ENCODE measurements at places on chromosomes 16 and 17.

- DNase-seq: no peak
These were observed 76.1 kb downstream of the RAI1 start for GRCh38 chr17:17757391-17757791.

- DNase-seq: peak; percentile 76
These were observed 6.6 kb downstream of the PTX4 start for GRCh38 chr16:1481906-1482835.

DNA sequence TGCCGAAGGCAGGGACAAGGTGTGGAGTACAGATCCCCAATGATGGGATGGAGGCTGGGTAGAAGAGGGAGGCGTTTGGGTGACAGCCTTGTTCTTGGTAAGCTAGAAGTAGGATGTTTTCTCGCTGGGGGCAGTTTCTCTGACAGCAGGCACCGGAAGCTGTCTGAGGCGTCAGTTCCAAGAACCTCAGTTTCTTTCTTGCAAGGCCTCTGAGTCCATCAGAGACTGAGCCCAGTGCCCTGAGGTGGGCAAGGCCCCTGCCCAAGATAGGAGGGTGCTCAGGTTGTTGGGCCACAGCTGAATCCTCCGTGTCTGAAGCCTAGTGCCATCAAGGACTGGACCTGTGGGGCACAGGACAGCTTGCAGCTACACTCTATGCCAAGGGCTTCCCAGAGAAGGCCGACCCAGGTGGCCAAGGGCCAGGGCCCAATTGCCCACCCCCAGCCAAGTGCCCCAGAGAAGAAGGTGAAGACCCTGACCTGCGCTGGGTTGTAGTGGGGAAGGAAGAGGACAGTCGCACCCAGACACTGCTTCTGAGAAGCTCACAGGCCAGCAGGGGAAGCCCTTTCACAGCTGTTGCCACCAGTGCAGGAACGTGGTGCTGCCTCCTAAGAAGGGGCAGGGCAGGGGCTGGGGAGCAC is 13.1 kb downstream of the CYB5D2 start:
- no peak for DNase-seq

- DNase-seq: no peak
These were observed 132.2 kb downstream of the RAP1GAP2 start for GRCh38 chr17:2928294-2928890.

- DNase-seq: peak; percentile 87
These were observed 120.5 kb downstream of the ZFHX3 start for GRCh38 chr16:72927199-72928089.

- DNase-seq: no peak
These were observed 258.6 kb upstream of the FOXF1 start for GRCh38 chr16:86251682-86252081.

GRCh38 chr17:44308320-44308818 is at the start of gene RUNDC3A:
Gene RUNDC3A, plus strand, starts transcription at chr17:44308601. Its CDS starts 232 bp downstream, at chr17:44308833.
- DNase-seq: peak; percentile 81

DNA sequence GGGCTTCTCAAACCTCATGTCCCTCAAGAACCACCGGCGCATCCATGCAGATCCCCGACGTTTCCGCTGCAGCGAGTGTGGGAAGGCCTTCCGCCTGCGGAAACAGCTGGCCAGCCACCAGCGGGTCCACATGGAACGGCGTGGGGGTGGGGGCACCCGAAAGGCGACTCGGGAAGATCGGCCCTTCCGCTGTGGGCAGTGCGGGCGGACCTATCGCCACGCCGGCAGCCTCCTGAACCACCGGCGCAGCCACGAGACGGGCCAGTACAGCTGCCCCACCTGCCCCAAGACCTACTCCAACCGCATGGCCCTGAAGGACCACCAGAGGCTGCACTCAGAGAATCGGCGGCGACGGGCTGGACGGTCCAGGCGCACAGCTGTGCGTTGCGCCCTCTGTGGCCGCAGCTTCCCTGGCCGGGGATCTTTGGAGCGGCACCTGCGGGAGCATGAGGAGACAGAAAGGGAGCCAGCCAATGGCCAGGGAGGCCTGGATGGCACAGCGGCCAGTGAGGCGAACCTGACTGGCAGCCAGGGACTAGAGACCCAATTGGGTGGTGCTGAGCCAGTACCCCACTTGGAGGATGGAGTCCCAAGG is 5.9 kb downstream of the ZNF646 start:
- DNase-seq: no peak

- DNase-seq: no peak
These were observed 25.2 kb downstream of the CD300A start for GRCh38 chr17:74491626-74492025.

DNA sequence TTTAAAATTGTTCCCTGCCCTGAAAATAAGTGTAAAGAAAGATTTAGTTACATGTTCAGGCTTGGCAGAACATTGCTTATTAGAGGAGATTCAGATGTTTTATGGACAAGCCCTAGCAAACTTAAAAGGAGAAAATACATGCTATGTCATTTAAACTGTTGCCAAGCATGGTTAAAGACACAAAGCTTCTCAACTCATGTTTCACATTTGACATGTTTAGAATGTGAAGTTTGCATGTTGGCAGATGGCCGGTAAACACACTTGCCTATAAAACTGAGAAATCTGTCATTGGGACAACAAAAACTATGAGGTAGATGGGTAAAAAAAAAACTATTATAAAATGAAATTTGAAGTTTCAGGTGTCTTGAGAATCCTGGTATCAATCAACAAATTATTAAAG is 5.8 kb downstream of the KRTAP29-1 start:
- DNase-seq: no peak

DNA sequence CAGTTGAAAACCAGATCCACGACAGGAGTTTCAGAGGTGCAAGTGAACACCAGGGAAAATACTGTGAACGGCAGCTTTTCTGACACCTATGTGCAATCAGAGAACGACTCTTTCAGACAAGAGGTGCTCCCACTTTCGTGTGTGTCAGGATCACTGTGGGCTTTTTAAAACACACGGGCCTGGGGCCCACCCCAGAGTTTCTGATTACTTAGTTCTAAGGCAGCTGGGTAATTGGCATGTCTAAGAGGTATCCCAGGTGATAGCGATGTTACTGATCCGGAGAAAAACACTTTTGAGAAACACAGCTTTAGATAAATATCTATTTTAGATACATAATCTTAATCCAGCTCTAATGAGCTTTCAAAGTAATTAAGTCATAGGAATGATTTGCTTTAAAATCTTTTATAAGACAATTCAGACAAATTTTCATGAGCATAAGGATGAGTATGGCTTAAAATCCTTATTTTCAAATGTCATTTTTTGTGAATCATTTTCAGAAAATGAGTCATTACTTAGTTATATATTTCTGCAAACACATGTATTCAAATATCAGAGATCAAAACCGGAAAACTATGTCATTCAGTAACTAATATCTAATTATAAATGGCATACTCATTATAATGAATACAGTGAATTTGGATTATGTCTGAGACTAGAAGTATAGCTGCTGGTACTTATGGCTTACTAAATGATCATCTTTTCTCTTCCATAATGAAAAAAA is 217.9 kb upstream of the PSMD7 start:
- no peak for DNase-seq

DNA sequence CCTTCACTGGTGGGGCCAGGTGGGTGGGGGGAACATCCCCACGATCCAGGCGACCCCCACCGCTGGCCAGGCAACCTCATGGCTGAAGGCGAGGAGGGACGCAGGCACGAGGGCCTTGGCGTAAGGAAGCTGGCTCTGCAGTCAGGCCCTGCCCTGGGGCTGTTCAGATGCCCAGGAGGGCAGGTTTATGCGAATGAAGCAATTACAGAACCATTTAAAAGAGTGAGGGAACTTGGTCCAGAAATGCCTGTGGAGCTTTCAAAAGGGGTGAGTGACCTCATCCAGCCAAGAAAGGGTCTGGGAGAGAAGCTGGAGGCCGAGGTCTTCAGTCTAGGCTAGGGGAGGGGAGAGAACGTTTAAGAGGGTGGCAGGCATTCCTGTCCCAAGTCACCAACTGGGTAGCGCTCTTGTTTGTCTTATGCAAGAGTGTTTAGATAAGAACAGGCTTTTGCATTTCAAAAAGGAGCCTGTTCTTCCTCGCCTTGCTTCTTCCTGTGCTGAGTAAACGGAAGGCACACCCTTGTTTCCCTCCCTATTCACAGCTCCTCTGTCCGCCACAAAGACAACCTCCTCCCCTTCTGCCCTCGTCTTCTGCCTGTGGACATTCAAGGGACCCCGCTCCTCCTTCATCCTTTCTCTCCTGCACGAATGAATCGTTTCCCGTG is 183.5 kb upstream of the SDK2 start:
- no peak for DNase-seq

Data from ELR (cell line).